ENCODE measurements at places on chromosomes 2 and 18.

GRCh38 chr2:239824046-239824694 is 201.0 kb downstream of the NDUFA10 start:
- peak; percentile 66 for DNase-seq

DNA sequence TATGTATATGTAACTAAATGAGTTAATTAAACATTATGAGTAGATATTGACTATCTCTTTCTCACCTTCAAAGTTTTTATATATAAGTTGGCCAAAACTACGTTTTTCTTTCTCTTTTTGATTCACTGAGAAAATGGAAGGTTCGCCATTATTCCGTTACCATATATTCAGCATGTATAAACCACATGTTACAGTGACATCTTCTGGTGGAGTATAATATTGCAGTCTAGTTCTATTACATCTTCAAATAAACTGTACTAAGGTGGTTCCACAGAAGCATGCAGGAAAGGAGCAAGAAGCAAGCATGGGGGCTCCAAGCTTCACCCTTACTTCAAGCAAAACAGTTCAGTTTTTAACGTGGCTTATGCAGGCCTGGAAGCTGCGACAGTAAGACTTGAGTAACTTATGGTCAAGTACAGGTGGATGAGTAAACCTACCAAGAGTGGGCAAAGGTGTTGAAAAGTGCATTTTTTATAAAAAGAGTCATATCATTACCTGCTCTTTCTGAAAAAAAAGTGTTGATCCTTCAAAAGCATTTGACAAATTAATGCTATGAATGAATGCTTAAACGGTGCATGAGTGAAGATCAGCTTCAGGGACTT is 129.8 kb upstream of the RAB6C start:
- DNase-seq = peak; percentile 69

- no peak for DNase-seq
These were observed 199.5 kb upstream of the DDX18 start for GRCh38 chr2:117614823-117615534.

DNA sequence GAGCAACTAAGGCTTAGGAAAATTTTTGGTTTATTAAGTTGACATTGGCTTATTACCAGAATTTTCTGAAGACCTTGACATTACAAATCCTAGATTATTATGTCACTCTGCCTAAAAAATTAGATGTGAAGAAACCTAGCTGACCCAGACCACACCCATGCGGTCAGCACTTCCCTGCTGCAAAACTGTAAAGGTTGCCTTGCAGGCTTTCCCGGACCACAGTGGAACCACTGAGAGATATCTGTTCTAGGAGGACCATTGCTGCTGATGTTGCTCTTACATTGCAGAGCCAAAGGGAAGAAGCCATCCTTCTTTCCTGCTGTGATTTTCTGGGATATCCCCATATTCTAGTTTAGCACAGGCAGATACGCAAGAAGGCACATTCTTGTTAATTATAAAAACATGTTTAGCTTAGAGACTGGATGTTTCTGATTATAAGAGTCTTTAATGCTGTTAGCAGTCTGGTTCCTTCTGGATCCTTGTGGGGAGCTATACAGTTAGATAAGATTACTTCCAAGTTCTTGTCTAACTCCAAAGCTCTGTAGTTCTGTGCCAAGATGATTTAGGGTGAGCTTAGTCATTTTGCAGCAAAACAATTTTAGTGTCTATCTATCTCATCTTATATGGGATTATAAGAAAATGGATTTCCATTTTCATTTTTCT is 70.2 kb downstream of the AOX1 start:
- no peak for DNase-seq

- no peak for DNase-seq
These were observed 64.4 kb upstream of the RAPH1 start for GRCh38 chr2:203599509-203599908.

GRCh38 chr18:69215161-69215560 is 185.5 kb upstream of the DOK6 start:
- no peak for DNase-seq

DNA sequence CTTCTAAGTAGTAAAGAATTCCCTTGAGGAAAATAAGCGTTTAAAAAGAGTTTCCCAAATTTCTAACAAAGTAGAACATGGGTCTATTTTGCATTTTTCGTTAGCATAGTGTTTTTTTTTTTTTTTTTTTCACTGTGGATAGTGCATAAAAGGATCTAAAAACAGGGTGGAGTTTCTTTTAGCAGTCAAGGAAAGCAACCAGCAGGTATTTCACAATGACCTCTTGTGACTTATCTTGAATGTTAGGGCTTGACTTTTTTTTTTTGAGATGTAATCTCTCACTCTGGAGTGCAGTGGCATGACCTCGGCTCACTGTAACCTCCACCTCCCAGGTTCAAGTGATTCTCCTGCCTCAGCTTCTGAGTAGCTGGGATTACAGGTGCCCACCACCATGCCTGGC is 14.9 kb upstream of the DGKD start:
- DNase-seq = no peak

DNA sequence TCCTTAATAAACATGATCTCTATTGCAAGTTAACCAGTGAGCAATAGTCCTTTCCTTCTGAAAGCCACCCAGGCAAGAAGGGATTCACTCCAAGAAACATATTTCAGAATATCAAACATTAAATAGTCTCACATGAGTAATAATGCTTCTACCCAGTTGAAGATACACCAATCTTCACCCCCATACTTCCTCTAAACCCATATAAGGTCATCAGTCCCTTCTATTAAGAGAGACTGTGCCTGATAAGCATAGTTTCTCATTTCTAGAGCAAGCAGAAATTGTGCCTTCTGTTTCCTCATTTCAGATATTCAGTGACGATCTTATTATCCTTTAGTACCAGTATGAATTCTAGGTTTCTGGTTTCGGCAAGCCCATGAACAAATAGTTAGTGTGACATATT is 64.6 kb downstream of the DSEL start:
- DNase-seq = no peak

GRCh38 chr2:207008105-207008990 is 69.0 kb downstream of the CPO start:
- DNase-seq = no peak

DNA sequence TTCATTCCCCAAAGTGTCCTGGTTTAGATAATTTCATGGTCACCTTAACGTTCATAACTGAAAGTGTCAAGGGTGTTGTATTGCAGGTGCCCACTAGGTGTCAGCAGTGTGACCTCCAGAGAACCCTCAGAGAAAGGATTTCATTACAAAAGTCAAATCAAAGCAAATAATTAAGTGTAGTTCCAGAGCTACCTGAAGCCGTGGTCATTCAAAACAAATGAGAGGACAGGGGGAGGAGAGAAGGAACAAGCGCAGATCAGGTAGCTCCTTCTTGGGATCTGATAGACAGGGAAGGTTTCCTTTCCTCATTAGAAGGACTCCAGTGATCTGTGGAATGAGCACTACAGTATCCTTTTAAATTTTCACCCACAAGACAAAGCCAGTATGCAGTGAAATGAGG is at the start of gene SLC9A4:
Gene SLC9A4, plus strand, starts transcription at position 207 of the 400 bp plus-strand sequence. CDS start 534 bp downstream, outside the sequence.
- DNase-seq = peak; percentile 52

DNA sequence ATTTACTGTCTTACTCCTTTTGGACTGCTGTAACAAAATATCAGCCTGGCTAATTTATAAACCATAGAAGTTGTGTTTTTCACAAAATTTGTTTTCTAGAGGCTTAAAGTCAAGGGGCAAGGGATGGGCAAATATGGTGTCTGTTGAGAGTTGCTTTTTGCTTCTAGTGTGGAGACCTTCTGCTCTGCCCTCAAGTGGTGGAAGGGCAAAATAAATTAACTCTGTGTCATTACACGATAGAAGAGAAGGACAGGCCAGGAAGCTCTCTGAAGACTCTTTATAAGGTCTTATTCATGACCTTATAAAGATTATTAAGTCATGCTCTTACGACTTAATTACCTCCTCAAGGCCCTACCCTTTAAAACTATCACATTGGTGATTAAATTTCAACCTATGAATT is 181.2 kb upstream of the LRATD1 start:
- no peak for DNase-seq

GRCh38 chr2:237806334-237806733 is 7.8 kb downstream of the RBM44 start:
- DNase-seq = no peak

GRCh38 chr2:25228848-25229278 is 60.5 kb upstream of the POMC start:
- peak; percentile 78 for DNase-seq

GRCh38 chr2:49262801-49263560 is 108.7 kb upstream of the FSHR start:
- DNase-seq = no peak

- DNase-seq = no peak
These were observed 1067.4 kb upstream of the DDX18 start for GRCh38 chr2:116747103-116747502.

DNA sequence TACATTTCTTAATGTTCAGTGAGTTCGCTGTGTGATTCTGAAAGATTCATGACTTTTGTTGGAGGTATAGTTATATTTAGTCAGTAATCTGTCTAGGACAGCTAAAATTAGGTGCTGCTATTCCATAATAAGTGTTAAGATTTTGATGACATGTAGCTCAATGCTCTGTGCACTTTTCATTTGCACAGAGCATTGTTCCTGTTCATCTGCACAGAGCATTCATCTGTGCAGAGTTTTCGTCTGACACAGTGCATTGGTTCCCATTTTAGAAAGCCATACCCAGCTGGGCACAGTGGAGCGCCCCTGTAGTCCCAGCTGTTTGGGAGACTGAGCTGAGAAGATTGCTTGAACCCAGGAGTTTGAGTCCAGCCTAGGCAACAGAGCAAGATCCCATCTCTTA is 8.6 kb downstream of the POLI start:
- DNase-seq = no peak

GRCh38 chr2:147989809-147990403 is 30.6 kb downstream of the ORC4 start:
- DNase-seq = peak; percentile 47

- DNase-seq = no peak
These were observed 47.6 kb downstream of the LIPG start for GRCh38 chr18:49609256-49610021.

GRCh38 chr18:13287372-13287771 is 68.8 kb downstream of the LDLRAD4 start:
- DNase-seq = no peak

All from HepG2 (cell line).